NCI-H226 (cell line): ENCODE measurements at places on chromosomes 1 and 21.

GRCh38 chr21:31442339-31442738 lies 98.3 kb upstream of the TIAM1 start:
- DNase-seq = no peak

DNA sequence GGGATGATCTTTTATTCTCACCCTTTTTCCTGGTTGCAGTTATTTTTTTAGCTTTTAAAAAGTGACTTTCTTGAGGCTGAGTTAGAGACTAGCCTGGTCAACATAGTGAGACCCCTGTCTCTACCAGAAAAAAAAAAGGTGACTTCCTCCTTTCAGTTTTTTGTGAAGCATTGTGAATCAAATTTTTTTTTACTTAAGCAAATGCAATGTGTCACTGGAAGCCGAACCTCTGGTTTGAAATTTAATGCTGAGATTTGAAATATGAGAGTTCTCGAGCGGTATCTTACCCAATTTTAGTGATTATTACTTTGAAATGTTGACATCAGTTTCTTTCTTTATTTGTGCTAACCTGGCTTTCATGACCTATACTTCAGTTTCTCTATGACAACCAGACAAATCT lies 3.6 kb downstream of the CAP1 start:
- no peak for DNase-seq

- DNase-seq = no peak
Measured at GRCh38 chr1:235326719-235327558, 1.0 kb downstream of the ARID4B start.

GRCh38 chr21:16007943-16008342 lies 278.2 kb downstream of the USP25 start:
- no peak for DNase-seq

- DNase-seq = peak; percentile 35
Measured at GRCh38 chr1:212699104-212699624, 476 bp downstream of the BATF3 start.

GRCh38 chr1:34858901-34859445 lies 576 bp downstream of the SMIM12 start:
- no peak for DNase-seq

DNA sequence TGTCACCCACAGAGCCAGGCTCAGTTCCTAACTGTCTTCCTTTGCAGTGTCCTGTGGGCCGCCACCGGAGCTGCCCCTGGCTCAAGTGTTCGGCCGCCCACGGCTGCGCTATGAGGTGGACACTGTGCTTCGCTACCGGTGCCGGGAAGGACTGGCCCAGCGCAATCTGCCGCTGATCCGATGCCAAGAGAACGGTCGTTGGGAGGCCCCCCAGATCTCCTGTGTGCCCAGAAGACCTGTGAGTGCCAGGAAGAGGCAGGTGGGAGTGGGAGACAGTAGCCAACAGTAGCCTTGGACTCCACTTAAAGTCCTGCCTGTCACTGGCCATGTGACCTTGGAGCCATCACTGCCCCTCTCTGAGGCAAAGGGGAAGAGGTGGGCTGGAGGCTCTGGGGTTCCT lies 16.6 kb downstream of the BCAN start:
- DNase-seq = no peak

- peak; percentile 22 for DNase-seq
Measured at GRCh38 chr1:165843304-165843703, 15.9 kb downstream of the UCK2 start.

DNA sequence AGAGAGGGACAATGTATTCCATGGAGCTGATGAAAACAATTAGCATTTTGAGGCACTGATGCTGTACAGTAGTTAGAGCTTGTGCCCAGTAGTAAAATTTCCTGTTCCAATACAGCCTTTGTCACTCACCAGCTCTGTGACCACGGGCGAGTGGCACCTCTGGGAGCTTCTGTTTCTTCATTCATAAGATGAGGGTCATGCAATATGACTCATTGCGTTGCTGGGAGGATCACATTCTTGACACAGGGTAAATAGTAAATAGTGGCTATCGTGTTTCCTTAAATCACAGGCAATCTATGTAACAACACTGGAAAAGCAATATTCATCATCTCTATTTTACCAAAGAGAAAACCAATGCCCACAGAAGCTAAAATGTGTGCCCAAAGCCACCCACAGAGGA lies 4.5 kb upstream of the LRRC52 start:
- no peak for DNase-seq

DNA sequence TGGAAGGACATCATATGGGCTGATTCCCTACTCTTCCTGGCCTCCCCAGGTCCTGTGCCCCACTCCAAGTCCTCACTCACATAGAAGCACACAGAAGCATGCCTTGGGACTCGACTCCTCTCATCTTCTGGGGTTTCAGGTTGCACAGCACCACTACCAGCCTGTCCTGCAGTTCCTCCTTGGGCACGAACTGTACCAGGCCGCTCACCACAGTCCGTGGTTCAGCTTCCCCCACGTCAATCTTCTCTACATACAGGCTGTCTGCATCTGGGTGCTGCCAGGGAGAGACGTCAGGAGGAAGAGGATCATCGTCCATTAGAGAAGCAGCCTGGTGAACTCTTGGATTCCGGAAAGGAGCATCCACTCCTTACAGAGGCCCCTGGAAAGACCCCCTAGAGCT lies 37.2 kb downstream of the YARS1 start:
- DNase-seq = no peak

GRCh38 chr1:244106837-244107493 lies 55.9 kb downstream of the ZBTB18 start:
- no peak for DNase-seq

DNA sequence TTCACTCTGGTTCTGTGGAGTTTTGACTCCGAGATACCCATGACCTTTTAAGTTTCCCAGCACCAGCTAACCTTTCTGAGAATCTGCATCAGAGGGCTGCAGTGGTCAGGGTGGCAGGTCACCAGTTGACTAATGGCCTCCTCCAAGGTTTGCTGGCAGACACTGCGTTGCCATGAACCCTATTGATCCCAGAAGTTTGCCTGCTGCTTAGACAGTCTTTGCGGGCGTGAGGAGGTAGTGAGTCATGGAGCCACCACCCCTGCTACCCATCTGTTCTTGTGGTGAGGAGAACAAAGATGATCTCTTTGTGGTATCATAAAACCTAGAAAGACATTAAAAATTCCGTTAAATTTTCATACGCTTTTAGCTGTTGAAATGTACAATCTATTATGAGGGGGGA lies 180.4 kb downstream of the FGGY start:
- no peak for DNase-seq

DNA sequence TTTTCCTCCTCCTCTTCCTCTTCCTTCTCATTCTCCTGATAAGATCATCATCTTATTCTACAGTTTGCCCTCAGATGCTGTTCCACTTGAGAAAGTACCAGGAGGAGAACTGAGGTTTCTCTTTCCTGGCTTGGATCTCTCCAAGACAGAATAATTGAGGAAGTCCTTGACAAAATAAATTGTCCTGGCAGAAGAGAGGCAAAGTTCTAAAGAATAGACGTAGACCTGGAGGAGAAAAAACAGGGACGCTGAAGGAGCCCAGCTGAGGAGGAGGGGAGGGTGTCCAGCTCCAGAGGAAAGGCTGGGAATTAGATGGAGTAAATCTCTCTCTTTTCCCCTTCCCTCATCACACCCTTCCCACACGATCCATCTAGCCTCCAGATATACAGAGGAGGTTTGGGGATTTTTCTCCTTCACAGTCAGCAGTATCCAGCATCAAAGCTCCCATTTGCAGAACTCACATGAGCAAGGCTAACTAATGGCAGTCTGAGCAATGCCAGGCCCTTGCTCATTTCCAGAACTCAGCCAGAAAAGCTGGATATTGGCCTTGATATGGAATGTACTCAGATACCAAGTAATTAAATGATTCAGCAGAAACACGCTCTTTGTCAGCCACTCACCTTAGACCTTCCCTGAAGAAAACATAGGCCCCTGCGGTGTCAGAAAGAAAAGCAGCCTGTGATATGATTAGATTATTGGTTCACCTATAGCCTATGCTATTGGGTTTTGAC lies 5.1 kb upstream of the GNG12 start:
- peak; percentile 36 for DNase-seq

DNA sequence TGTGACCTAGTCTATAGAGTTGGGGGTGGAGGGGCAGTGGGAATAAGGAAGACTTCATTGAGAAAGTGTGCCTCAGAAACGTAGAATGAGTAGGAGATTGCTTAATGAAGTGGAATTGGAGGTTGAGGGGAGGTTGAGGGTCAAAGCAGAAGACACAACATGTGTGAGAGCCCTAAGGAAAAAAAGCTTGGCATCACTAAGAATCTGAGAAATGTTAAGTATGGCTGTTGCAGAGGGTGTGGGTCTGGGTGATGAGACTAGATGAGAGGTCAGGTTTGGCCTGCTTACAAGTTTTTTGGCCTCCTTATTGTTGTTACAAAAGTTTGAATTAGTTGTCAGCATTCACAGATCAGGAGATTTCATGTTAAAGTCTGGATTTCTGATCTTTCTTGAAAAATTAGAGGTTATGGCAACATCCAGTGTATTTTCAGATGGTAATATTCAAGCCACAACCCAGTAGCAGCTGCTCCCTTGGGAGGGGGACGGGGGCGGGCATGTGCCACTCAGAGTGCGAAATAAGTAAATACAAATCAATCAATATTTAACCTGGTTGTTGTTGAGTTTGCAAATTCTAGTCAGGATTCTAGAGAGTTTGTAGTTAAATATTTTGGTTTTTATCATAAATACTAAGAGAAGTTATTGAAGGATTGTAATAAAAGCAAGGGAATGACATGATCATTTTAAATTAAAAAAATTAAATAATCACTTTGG lies 4.3 kb downstream of the MAN1A2 start:
- DNase-seq = peak; percentile 76

DNA sequence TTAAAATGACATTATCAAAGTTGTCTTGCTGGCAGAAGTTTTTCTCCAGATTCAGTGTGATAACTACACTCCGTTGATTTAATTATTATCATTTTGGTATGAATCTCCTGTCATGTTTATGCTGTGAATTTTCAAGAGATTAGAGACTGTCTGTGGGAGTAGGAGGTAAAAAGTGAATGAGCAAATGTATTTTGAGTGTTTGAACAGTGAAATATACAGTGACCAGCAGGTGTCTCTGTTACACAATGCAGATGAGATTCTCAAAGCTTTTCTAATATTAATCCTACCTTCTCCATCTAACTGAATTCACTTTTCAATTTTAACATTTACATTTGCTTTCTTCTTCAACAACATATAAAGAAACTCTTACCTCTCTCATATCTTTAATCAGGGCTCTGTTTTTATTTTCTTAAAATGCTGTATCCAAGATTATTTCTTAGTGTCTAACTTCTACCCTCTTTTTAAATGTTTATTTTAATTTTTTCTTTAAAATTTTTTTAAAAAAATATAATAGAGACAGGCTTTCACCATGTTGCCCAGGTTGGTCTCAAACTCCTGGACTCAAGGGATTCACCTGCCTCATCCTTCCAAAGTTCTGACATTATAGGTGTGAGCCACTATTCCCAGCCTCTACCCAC lies 20.9 kb upstream of the HSPA13 start:
- peak; percentile 15 for DNase-seq

- DNase-seq = no peak
Measured at GRCh38 chr1:157505481-157506272, 46.6 kb downstream of the FCRL5 start.

- DNase-seq = no peak
Measured at GRCh38 chr1:156232201-156232894, 9.6 kb upstream of the BGLAP start.

DNA sequence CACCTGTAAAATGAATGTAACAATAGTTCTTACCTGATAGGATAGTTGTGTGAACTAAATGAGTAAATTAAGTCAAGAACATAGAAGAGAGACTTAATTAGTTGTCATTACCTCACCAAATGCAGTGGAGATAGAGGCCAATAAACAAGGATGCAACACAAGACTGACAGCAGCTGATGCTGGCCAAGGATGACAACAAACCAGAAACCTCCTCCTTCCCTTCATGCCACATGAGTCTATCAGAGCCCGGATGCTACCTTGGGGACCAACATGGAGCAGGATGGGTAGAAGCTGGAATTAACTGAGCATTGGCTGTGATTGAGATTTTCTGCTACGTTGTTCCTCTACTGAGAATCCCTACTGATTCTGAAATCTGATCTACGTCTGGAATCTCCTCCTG lies 30.3 kb upstream of the USP1 start:
- DNase-seq = no peak

GRCh38 chr21:38307771-38308531 lies 51.2 kb downstream of the KCNJ15 start:
- DNase-seq = no peak

DNA sequence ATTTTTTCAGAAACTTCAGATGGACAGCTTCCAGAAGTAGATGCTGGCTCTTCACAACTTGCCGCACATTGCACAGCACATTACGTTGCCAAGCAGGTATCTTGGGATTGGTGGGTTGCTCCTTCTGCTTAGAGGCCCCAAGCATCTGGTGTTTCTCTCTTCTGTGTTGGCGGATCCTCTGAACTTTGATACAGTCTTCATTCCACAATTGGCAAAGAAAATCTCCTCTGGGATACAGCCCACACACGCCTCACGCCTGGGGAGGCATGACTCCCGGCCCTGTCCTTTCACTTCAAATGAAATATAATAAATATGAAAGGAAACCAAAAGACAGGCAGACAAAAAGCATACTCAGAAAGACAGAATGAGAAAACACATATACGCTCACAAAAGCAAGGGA lies 72.3 kb upstream of the PPP2R5A start:
- no peak for DNase-seq

DNA sequence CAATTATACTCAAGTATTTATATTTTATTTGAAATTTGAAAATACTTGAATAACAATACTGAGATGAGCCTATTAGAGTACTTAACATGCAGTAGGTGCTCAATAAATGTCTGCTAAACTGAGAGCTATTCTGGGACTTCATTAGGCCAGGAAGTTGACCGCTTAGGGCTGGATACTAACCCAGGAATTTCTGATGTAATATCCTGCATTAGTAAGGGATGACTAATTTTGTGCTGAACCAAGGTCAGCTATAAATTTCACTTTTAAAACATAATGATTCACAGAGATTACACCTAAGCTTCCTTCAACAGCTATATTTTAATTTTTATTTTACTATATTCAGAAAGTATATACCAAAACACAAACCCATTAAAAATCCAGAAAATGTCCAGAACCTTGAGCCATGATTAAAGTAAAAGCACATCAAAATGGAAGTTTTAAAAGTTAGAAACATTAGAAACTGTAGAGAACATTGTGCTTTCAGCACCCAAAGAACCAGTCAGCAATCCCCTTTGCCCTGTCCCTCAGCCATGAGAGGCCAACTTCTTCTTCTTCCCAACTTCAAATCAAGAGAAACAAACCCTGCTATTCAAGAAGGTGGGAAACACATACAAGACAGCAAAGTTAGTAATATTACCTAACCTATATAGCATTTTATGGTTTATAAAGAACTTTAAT lies 35.4 kb downstream of the WNT2B start:
- peak; percentile 89 for DNase-seq
